ENCODE measurements at places on chromosomes 7 and 10.
A peak's percentile ranks its signal among the peaks of the same experiment; 100 is the strongest.

- no peak for DNase-seq
Measured at GRCh38 chr10:64174666-64175255, 653.6 kb downstream of the REEP3 start.

GRCh38 chr7:71851776-71852498 is 560.2 kb downstream of the CALN1 start:
- no peak for DNase-seq

DNA sequence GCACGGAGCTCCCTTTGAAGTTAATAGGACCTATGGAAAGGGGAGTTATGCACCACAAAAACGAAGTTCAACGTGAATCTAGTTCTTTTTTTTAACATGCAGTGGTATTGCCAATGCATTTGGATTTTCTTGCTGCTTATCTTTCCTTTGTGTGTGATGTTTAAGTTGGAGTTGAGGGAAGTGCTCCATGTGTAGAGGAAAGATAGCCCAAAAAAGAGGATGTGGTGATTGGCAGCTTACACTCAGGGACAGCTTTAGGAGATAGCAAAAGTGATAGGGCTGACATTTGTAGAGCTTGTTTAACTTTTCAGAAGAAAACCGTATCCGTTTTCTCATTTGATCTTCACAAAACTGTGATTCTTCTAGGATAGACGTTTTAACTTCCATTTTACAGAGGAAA is 101.3 kb downstream of the MDFIC start:
- DNase-seq, result no peak

- DNase-seq, result no peak
Measured at GRCh38 chr10:5584895-5585516, 60.2 kb downstream of the CALML3 start.

GRCh38 chr10:93777092-93777491 is 19.4 kb downstream of the LGI1 start:
- DNase-seq, result no peak

GRCh38 chr7:128734890-128735289 is 4.3 kb upstream of the CALU start:
- no peak for DNase-seq

- DNase-seq, result no peak
Measured at GRCh38 chr7:92706563-92706962, 116.4 kb upstream of the FAM133B start.

- DNase-seq, result no peak
Measured at GRCh38 chr10:79379512-79380124, 32.3 kb downstream of the PPIF start.

DNA sequence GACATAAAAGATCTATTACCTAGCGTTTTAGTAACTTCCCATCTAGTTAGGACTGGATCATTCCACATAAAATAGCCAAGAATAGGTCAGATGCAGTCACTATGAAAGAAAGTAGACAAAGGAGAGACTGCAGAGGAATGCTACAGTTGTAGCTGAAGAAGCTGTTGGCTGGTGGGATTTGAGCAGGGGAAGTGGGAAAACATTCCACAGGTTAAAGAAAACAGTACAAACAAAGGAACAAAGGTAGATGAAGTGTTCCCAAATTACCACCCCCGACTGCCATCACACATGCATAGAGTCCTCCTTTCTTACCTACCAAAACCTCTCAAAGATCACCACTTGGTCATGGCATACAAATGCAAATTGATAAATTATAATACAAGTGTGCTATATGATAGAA is 41.8 kb downstream of the DLD start:
- DNase-seq, result no peak

- DNase-seq, result no peak
Measured at GRCh38 chr10:118343115-118343514, 991 bp upstream of the FAM204A start.

GRCh38 chr10:77943121-77943901 is 16.8 kb upstream of the DLG5 start:
- no peak for DNase-seq

DNA sequence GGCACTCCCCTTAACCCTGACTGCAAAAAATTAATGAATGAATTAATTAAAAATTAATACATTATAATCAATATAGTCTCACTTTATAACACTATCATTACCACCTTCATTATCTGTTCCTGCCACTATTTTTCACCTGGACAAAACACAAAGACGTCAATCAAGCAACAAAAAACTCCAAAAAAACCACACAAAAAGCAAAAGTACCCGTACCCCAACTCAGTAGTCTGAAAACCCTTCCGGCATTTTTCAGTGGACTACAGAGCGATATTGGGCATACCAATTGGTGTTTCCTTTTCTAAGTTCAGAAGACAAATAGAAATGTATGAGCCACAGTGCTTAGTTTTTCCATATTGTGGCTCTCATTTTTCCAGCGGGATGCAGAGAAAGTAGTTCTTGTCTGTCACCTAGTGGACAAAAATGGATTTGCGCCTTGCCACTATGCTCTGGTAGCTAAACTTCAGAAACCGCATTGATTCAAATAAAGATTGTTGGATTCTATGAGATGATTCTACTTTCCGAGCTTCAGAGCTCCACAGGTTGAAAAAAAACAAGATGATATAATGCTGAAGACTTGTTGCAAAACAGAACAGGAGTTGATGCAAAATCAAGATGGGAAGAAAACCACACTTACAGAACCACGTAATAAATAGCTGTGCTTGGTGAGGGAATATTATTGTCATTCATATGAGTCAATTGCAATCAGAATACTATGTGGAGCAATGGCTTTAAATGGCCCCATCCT is 50.6 kb upstream of the ITGB1 start:
- DNase-seq, result peak; percentile 43

DNA sequence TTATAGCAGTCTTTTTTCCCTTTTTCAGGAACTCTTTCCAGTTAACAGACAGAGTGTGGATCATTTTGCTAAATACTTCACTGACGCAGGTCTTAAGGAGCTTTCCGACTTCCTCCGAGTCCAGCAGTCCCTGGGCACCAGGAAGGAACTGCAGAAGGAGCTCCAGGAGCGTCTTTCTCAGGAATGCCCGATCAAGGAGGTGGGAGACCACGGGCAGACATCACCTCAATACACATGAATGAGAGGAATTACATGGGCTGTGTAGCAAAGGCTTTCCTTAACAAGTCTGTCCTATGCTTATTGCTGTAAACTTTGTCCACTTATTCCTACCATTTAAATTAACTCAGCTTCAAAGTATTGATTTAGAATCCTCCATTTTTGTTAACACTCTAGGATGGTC is 48.8 kb downstream of the BZW2 start:
- DNase-seq, result no peak

GRCh38 chr10:70784471-70784870 is 706 bp downstream of the TBATA start:
- DNase-seq, result no peak

GRCh38 chr7:28041508-28042314 is 138.9 kb downstream of the JAZF1 start:
- no peak for DNase-seq

GRCh38 chr7:158283016-158283974 is 304.3 kb downstream of the PTPRN2 start:
- DNase-seq, result no peak

- no peak for DNase-seq
Measured at GRCh38 chr7:67489881-67490280, 493.2 kb downstream of the TYW1 start.

- DNase-seq, result no peak
Measured at GRCh38 chr7:141227454-141227853, 153.6 kb downstream of the TMEM178B start.

DNA sequence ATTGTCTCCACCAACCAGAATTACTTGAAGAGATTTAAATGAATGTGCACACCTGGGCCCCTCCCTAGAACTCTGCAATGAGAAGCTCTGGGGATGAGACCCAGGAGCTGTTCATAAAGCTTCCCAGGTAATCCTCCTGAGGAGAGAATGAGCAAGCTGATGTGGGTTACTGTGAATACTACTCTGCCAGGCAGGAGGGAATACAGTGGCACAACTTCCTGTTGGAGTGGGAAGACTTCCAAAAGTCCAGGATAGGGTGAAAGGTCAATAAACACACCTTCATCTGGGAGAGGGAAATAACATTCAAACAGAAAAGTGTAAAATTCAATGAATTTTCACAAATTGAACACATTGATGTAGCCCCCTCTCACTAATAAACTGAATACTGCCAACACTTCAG is 351.4 kb downstream of the ABCA13 start:
- DNase-seq, result no peak

DNA sequence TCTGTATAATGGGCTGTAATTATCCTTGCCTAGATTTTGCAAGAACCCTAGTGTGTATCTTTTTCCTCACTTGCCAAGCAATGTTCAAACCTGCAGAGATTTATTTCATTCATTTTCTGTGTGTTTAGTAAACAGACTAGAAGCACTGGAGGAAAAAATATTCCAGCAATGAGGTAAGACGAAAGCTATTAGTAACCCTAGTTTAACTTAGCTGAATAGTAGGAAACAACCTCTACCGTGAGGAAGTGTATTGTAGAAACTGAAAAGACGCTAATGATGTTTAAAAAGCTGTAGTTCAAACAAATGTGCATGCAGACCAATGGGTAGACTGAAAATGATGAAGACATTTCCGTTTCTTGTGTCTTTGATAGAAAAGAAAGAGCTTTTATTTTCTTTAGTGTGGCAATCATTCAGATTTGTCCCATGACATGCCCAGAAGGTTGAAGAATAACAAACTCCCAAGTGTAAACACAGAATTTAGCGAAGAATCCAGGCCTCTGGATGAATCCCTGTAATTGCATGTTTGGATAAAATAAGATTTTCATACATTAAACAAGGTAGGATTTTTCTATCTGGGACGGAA is 20.7 kb downstream of the CAV1 start:
- no peak for DNase-seq
